ENCODE measurements at places on chromosomes 5 and 9.

DNA sequence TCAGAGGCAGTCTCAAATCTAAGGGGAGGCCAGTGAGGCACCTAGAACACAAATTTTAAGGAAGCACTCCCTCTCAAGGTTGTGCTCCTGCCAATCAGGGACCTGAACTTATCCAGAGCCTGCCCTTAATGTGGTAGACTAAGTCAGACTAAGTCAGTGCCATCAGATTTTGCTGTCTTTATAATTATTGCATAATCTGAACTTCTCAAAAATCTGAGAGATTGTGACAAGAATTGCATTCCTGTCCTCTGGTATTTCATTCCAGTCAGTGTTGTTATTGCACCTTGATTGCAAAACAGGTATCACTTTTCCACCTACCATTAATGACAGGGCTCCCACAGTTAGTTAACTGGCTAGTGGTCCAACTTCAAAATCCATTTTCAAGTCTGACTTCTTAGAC is 197.1 kb upstream of the HCN1 start:
- DNase-seq: no peak

- DNase-seq: no peak
Measured at GRCh38 chr5:9363026-9363425, 182.8 kb downstream of the SEMA5A start.

- DNase-seq: no peak
Measured at GRCh38 chr5:178323961-178324360, 91.4 kb upstream of the PHYKPL start.

GRCh38 chr5:170747357-170747756 is 36.2 kb upstream of the GABRP start:
- DNase-seq: no peak

- DNase-seq: no peak
Measured at GRCh38 chr9:112043423-112043822, 131.7 kb downstream of the SUSD1 start.

- DNase-seq: peak; percentile 34
Measured at GRCh38 chr9:101465326-101465915, 29.8 kb upstream of the ALDOB start.

- no peak for DNase-seq
Measured at GRCh38 chr5:1476181-1476966, 31.1 kb upstream of the SLC6A3 start.

DNA sequence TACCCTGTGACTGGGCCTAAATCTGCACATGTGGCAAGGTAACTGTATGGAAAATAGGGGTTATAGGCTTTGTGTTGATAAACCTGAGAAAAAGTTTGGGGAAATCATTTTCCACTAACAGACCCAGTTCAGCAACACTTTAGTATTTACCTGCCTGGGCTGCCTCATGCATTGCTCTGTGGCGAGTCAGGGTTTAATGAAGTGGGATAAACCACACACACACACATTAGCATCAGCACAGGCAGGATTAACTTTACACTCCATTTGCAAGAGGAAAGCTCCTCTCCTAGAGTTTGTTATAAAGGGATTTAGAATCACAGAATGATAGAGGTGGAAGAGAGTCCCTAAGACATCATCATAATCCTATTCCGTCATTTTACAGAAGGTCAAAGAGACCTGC is 20.0 kb upstream of the ZCCHC7 start:
- no peak for DNase-seq

DNA sequence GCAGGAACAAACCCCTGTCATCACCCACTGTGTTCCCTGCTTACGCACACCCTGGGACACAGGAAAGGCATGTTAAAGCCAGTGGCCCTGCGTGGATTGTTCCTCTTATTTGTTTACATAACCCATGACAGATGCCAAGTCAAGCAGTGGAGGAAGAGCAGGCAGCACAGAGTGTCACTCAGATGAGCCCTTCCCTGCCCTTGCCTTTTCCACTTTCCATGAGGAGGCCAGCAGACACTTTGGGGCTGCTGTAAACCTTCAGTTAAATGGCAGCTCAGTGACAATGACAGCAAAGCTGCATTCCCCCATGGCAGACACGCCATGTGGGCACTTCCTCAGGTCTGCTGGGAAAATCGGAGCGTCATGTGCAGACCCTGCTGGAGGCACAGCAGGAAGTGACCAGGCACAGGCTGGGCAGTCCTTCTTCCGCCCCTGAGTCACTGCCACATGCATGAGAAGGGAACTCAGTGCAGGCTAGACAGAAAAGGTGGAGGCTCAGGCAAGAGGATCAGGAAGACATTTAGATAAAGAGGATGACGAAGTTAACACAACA is 216.8 kb upstream of the PIK3R1 start:
- no peak for DNase-seq

DNA sequence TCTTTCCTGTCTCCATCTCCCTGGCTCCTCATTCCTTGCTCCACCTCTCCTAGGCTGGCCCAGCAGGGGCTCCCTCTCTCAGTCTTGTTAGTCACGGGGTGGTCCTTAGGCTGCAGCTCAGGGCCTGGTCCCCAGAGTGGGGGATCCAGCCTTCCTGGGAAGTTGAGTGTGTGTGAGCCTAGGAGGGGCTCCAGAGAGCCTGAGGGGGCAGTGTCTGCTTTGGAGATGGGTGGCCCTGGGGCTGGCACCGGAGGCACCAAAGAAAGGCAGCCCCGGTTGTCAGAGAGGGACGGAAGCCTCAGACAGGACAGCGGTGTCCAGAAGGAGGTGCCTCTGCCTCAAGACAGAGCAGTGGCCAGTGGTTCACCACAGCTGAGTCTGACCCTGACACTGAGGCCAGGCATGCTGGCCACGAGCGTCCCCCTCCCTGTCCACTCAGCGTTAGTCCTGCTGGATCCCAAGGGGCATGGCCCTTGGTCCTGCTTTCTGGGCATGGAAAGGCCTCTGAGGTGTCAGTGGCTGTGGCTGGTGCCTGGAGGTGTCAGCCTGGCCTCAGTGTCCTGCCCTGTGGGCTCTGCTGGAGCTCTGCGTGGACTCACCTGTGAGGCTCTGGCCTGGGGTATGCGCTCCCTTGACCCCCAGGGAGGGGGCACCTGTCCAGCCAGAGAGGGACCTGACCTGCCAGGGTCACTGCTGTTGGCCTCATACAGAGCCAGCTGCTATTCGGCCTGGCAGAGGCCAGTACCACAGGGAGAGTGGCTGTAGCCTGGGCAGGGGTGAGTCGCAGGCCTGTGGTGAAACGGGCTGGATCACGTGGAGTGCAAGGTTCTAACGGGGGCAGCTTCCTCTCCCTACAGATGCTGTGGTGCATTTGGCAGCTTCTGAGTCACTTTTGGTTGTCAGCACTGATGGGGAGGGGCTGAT is 130.6 kb downstream of the CACNA1B start:
- DNase-seq: no peak

DNA sequence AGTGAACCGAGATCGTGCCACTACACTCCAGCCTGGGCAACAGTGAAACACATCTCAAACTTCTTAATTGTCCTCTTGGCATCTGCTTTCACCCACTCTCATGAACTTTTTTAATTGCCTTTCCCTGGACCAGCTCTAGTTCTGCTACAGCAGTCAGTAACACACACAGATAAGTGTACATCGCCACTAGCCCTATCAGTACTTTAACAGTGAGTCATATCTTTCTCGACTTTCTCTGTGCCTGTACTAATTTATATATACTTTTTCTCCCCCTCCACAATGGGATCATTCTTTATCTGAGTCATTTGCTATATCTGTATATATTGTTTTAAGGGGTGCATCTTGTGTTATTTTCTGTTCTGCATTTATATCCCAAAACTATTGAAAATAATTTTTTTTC is 6.7 kb downstream of the CDC37L1 start:
- DNase-seq: no peak

- DNase-seq: no peak
Measured at GRCh38 chr5:10801931-10802666, 41.1 kb upstream of the DAP start.

- DNase-seq: no peak
Measured at GRCh38 chr9:93588641-93589609, 12.5 kb downstream of the PHF2 start.

DNA sequence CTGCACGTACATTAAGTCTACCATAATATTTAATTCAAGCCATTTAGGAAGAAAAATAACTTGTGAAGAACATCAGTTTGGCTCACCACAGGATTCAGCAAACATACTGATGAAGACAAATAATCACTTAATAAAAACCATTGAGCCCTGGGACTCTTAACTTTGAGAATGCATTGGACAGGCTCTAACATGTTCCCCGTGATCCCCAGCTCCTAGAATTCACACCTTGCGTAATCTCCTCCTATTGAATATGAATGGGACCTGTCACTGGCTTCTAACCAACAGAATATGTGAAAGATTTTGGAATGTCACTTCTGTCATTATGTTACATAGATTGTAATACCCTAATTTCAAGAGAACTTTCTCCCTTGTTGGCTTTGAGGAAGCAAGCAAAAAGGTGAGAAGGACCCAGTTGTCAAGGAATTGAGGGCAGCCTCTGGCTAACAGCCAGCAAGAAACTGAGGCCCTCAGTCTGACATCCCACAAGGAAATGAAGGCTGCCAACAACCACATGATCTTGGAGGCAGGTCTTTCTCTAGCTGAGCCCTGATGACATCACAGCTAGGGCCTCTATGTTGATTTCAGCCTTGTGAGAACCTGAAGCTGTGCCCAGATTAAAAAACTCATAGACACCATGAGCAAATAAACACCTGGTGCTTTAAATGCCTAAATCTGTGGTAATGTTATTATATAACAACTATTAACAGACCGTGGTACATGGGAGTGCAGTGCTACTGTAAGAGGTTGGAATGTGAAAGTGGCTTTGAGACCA is 433.2 kb downstream of the SEMA5A start:
- DNase-seq: no peak

DNA sequence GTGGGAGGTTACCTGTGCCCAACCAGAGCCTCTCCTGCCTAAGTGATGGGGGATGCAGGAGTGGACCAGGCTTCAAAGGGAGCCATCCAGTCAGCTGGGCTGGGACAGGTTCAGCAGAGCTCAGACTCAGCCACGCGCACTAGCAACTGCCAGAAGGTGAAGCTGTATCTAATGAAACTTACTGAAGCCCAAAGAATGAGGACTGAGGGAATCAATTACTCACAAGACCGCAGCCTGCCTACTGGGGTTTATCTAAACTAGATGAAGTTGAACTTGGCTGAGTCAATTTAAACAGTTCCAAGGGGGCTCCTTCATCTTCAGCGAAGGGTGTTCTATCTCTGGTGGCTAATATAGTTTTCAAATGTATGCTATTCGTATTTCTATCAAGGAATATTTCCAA is 11.4 kb downstream of the HAND1 start:
- no peak for DNase-seq

GRCh38 chr9:3646226-3646625 is 120.4 kb upstream of the RFX3 start:
- no peak for DNase-seq

DNA sequence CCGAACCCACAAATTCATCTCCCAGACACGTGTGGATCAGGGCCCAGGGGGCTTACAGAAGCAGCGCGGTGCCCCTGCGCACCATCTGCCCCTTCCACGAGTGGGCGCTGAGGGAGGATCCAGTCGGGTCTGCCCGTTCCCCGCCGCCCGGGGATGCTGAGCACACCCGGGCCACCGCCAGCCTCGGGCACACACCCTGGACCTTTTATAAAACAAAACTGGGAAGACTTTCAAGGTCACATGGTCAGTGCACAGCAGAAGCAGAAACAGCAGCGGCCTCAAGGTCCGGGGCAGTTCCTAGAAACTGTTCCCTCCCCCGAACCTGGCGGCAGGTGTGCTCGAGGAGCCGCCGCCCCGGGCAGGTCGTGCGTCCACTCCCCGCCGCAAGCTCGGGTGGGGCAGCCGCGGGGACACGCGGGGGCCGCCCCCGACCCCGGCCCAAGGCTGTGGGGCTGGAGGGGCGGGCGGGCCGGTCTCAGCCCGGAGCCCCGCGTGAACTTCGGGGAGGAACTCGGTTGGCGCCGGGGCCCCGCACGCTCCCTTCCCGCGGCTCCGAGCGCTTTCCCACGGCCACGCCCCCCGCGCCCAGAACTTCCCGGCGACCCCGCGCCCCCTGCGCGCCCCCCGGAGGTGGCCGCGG is 633 bp upstream of the PPP1R26 start:
- peak; percentile 22 for DNase-seq

DNA sequence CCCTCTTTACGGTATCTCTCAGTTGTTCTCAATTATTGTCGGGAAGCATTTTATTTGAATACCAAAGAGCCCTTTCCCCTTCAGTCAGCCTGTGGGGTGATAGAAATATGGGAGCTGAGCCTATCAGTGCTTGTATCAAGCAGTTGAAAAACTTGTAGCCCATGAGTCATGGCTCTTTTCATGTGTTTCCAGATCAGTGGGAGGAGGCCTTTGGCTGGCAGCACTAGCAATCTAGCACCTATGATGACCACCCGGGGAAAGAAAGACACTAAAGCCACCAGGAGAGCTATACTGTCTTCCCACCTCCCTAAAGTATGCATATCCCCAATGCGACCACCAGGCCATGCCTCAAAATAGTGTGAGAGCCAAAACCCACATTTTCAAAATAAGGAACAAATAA is 696.9 kb upstream of the C9orf72 start:
- DNase-seq: no peak

DNA sequence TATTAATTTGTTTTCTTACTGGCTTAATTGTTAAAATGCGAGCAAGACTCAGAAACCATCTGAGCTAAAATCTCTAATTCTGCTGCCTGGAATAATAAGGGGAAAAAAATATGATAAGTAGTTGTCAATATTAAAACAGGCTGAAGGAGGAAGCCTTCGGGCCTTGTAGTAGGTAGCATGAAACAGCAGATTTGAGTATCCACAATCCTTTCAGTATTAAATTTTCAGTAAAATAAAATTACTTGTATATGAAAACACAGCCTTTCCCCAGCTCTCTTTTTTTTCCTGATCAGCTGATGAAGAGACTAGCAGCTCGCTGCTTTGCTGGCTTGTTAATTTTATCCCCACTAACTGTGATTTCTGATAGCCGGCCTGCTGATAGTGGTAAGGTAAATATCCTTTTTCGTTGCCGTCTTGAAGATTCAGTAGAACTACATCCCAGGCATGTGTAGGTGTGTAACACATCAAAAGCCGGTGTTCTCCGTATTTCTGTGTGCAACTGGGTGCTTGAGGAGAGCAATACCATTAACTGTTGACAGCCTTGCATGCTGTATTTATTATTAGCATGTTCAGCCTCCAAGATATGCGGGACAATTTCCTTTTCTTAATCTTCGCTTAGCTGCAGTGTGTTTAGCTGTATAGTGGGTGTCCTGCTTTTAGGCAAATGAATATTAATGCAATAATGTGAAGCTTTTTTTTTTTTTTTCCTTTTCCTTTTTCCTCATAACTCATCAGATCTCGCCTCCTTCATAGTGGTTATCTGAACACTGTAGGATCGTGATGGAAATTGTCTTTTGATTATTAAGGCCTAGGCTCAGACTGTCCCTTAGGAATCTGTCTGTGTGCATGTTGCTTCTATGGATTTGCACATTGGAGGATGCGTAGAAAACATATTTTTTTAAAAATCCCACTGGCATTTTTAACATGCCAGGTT is 144.6 kb downstream of the SMARCA2 start:
- DNase-seq: peak; percentile 6

- DNase-seq: no peak
Measured at GRCh38 chr9:108600896-108601295, 254.9 kb downstream of the ACTL7B start.

Measured in activated CD4-positive, alpha-beta T cell treated with anti-CD3 and anti-CD28 coated beads for 36 hours (primary cell).